GM13976 (cell line): ENCODE measurements at places on chromosomes 2 and 18.

DNA sequence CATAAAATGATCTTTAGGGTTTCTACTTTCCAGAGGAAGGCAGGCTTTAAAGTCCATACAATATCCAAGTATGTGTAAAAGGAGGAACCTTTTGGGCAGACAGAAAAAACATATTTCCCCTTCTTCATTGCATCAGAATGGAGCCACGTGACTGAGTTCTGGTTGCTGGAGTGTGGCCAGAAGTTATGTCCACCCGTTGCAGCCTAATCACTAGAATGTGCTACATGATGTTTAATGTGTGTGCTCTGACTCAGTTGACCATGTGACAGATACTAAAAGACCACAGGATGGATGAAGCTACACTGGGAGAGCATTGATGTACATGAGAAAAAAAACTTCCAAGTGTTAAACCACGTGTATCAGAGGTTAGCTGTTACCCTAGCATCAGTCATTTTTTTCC, 460.9 kb downstream of the RIT2 start:
- no peak for DNase-seq

DNA sequence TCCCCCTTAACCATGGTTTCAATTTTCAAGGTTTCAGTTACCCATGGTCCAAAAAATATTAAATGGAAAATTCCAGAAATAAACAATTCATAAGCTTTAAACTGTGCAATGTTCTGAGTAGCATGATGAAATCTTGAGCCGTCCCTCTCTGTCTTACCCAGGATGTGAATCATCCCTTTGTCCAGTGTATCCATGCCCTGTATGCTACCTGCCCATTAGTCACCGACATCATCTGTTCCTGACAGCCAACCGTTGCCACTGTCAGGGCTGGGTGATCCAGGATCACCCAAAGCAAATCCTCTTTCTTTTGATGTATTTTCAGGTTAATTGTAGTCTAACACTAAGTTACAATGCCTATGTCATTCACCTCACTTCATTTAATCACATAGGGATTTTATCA, 15.7 kb upstream of the OLA1 start:
- no peak for DNase-seq

- DNase-seq, result no peak
Observed at GRCh38 chr18:65326805-65327204, 424.0 kb upstream of the CDH7 start.

GRCh38 chr2:186848873-186849578, at the start of gene ZSWIM2:
ZSWIM2 (minus strand) TSS chr2:186849170; CDS start chr2:186849130, 40 bp downstream.
- DNase-seq, result peak; percentile 38

- DNase-seq, result peak; percentile 58
Observed at GRCh38 chr2:75053484-75054112, 95.2 kb downstream of the POLE4 start.

DNA sequence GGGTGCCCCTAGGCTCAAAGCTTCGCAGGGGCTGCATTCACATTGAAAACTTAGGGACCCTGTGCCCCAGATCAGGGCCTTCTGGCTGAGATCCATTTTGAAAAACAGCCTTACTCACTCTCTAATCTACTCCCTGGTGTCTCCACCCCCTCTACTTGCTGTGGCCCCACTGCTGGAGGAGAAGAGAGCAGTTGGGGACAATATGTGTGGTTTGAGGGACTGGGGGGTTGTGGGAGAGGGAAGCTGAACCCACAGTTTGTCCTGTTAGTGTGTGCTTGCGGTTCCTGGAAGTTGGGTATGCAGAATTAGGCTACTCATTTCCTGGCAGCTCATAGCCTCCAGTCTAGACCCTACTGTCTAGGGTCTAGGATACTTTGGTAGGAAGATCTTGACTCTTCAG, 211.4 kb downstream of the PRKCE start:
- DNase-seq, result no peak

DNA sequence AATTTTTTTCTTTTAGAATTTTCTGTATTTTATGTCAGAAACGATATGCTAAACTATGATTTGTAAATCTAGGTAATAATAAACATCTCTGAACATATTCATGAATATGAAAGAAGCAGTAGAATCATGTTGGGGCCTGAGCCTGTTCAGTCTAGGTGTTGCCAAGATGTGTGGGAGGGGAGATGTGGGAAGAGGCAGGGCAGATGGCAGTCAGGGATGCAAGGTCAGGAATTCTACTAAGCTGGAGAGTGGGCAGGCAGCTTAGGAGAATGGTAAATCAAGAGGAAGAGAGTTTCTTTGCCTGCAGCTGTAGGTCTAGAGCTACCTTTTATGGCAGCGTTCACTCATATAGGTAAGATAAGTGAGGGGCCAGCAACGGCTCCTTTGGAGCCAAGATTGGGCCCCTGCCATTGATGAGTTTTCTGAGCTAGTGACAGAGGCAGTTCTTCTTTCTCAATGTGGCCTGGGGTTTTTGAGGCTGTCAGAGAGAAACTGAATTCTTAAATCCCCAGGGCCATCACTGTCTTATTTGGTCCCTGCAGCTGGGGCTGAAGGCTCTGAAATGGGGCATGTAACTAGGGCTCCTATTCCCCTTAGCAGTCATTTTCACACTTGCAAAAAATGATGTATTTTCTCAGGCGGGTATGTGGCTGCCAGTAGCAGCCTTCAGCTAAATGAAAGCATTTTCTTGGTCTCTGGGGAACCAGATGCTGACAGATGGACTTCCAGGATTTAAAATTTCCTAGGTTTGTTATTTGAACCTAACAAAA, 232.8 kb downstream of the PIK3C3 start:
- DNase-seq, result no peak

DNA sequence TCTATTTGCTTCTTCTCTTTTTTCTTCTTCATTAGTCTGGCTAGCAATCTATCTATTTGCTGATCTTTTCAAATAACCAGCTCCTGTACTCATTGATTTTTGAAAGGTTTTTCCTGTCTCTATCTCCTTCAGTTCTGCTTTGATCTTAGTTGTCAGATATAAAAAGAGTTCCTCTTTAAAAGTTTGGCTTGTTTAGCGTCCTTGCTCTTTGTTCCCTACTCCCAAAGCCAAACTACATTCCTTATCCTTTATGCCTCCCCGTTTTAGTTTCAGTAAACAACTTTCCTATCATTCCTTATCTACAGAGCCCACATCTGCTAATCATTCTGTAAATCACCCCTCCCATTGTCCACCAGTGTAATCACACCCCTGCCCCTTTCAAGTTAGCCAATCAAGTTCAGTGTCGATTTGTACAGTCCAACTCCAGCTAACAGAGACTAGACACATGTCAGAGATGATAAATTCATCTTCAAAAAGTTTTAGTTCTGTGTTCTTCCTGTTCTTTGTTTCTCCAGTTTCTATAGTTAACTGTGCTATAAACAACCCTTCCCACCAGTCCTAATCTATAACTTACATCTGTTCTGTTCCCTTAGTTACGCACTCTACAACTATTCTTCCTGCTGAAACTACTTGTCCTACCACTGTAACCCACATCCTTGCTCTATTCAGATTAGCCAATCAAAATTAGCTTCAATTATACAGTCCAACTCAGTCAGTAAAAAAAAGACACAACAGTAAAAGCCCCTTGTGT, 44.4 kb downstream of the TFPI start:
- DNase-seq, result no peak

DNA sequence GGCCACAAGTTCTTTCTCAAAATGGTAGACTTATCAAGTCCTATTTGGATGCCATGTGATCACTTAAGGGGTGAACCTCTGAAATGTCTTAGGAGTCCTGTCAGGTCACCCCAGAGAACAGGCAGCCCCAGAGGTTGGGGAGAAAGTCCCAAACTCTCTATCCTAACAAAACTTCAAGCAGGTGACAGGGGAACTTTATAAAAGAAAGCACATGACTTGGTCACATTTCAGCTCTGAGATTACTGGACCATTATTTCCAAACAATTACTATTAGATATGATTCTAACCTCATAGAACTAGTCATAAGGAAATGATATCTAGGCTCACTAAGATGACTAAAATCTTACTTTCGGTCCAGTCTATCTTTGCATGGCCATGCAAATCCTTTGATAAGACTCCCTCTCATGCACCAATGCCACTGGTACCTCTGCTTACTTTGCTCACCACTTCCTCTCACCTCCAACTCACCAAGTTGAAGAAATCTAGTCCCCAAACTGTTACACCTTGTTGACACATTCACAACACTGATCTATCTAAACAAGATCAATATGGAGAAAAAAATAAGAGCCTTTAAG, 107.0 kb downstream of the GALNT14 start:
- no peak for DNase-seq

DNA sequence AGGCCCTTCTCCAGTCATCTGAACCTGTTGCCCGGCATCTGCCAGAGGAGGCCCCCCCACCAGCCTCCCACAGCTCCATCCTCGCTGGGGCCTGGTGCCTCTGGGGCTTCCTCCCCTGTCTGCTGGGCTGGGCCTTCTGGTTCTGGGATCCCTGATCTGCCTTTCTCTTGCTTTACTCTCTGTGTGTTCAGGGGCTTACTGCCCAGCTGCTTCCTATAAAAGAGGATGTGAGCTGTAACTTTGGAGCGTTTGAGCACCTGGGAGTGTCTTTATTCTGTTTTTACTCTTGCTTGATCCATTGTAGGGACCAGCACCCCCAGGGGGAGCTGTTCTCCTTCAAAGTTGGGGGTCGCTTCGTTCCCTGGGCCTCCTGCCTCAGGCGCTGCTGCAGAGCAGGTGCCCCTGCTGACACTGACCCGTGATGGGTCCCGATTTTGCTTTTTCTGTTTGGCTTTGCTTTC, 23.1 kb upstream of the FAHD2A start:
- no peak for DNase-seq

- DNase-seq, result no peak
Observed at GRCh38 chr2:99864561-99865553, 277.5 kb downstream of the AFF3 start.

- no peak for DNase-seq
Observed at GRCh38 chr18:79770826-79771225, 26.9 kb upstream of the KCNG2 start.

DNA sequence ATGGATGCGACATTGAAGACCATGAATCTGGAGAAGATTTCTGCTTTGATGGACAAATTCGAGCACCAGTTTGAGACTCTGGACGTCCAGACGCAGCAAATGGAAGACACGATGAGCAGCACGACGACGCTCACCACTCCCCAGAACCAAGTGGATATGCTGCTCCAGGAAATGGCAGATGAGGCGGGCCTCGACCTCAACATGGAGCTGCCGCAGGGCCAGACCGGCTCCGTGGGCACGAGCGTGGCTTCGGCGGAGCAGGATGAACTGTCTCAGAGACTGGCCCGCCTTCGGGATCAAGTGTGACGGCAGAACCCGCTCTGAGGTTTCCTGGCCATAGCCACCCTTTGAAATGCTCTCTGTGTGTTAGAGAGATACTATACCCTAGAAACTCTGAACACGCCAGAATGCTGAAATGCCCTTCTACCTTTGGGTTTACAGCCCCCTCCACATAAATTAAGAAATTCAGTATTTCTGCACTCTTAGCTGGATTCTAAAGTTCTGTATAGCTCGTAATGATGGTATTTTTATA, 659 bp downstream of the CHMP1B start:
- DNase-seq, result peak; percentile 47

DNA sequence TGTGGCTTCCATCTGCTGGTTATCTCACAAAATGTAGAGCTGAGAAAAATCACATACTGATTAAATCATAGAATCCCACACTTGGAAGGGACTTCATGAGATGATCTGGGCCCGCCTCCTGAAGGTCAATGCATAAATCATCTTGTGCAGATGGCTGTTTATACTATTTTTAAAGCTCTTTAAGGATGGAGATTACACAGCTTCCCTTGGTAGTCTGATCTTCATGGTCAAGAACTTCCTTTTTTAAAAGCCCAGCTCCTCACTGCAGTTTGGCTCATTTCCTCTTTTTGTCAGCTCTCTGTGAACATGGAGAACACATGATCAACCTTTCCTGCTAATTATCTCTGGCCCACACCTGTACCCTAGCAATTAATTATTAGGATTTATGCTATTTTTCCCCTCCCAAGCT, 25.9 kb downstream of the GCG start:
- DNase-seq, result peak; percentile 44

DNA sequence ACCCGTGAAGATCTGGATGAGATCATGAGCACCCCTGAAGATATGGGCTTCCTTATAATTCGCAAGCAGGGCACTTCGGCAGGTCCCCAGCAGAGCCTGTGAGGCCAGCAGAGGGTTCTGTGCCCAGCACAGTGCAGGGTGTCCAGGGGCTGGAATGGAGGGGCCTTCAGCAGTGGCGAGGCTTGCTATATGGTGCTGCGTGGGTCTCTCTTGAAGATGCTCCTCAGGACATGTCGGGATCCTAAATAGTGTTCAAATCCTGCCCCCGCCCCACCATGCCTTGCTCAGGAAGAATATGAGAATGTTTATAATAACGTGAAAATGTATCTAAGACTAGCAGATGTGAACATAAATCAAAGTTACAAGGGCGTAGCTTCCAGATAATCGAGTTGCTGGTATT, 60.3 kb upstream of the RBM44 start:
- DNase-seq, result no peak

DNA sequence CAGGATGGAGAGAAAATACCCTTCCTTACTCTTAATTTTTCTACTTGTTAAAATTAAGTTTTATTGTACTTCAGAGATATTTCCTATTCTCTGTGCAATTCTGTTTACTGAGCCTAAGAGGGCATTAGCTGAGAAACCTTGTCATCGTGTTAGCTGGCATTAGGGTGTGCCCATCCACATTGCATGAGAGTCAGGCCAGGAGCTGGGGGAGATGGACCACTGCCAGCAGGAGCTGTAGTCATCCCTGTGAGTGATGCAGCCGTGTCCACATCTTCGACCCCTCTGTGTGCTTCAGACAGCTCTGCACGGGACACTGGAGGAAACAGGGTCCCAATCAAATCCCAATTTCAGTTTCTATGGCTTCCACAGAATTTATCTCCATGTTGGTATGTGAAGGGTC, 34.2 kb downstream of the ABCA12 start:
- no peak for DNase-seq

DNA sequence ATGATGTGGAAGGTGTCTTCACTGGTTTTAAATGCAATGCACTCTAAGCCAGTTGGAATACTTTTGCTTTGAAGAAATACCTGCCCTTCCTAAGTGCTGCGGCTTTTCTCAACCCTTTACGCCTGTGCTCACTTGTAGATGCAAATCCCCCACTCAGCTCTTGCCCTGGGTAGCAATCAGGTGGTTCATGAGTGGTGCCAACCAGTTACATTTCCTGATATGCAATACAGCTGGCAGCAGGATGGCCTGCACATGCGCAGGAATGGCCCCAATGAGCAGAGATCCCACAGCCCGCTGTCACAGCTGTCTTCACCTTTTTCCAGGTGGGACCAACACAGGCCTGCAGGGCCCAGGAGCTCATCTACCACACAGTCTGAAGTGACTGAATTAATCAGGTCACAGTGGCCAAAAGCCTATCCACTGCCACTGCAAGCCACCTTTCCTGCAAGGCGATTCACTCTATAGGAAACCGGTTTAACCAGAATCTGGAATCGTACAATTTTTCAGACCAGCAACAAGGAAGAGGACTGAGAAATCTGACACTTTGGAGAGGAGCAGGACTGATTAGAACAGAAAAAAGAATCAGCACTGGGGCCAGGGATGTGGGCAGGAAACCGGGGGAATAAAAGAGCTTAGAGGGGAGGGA, 247.8 kb downstream of the MYT1L start:
- DNase-seq, result no peak

- no peak for DNase-seq
Observed at GRCh38 chr2:227125506-227125905, 38.5 kb downstream of the COL4A4 start.
